Subcutaneous preadipocyte (primary cell): ENCODE measurements at places on chromosomes 5 and 9. TPM values are rescaled to one million over a fixed set of nuclear protein-coding genes. Genes with fewer than 3 reads are reported as not detected.

The PCDHA7 gene
- under 0.01 and 0.37 TPM in 2 replicates for total RNA-seq

The TMEM171 gene
- 4.4 and 7.4 TPM in 2 replicates for total RNA-seq

The GABRB2 gene
- total RNA-seq = not detected in 2 replicates

The NAIP gene
- total RNA-seq = 2.2 and 5.1 TPM in 2 replicates
